LHCN-M2 (cell line): ENCODE measurements at places on chromosomes 7 and 10. TPM values are rescaled to one million over a fixed set of nuclear protein-coding genes. Genes with fewer than 3 reads are reported as not detected.

GRCh38 chr10:14369906-14370305 is 39.2 kb upstream of the FRMD4A start:
- DNase-seq: no peak

GRCh38 chr7:111527545-111527944 is 34.7 kb downstream of the IMMP2L start:
- DNase-seq: no peak

LIPF gene
- total RNA-seq: 0.32 TPM in 1 of 2 replicates, not detected in the other

PVRIG gene
- total RNA-seq: not detected in 2 replicates
